ENCODE measurements at places on chromosomes 5 and 9.

GRCh38 chr5:100615362-100615761 lies 80.2 kb downstream of the FAM174A start:
- no peak for DNase-seq

DNA sequence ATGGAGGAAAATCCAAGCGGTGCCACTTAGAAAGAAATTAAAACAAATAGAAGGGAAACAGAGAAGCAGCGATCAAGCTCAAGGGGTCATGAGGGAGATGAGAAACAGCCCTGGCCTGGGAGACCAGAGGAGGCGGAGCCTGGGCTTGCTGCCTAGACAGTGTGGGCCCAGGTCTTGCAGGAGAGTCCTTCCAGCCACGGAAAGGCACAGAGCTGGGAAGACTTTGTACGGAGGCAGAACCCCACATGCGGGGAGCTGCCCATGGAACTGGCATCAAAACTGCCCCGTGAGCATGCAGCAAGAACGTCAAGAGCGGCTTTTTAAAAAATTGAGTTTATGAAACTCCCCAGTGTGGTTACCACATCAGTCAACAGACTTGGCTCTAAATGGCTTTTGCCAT lies 119.4 kb downstream of the IRX1 start:
- DNase-seq, result no peak

DNA sequence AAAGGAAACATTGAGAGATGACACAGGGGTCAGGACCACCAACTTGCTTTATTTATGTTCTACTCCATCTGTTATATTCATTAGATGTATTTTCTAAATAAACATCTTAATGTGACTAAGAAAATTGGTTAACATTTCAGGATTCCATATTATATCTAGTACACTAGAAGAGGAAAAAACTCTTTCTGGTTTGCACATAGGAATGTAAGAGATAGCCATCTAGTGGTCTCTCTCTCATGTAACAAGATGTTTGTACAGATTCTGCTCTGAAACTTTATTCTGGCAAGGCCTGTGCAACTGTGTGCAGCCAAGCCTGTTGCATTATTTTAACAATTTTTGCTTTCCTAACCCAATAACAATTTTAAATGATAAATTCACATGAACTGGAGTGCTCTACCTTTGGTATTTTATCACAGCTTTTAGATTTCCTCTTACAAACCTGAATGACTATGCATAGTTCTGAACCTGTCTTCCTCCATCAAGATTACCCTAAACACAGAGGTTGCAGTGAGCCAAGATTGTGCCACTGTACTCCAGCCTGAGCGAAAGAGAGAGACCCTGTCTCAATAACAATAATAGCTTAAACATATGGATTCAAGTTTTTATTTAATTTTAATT lies 148.2 kb downstream of the GIN1 start:
- DNase-seq, result no peak

DNA sequence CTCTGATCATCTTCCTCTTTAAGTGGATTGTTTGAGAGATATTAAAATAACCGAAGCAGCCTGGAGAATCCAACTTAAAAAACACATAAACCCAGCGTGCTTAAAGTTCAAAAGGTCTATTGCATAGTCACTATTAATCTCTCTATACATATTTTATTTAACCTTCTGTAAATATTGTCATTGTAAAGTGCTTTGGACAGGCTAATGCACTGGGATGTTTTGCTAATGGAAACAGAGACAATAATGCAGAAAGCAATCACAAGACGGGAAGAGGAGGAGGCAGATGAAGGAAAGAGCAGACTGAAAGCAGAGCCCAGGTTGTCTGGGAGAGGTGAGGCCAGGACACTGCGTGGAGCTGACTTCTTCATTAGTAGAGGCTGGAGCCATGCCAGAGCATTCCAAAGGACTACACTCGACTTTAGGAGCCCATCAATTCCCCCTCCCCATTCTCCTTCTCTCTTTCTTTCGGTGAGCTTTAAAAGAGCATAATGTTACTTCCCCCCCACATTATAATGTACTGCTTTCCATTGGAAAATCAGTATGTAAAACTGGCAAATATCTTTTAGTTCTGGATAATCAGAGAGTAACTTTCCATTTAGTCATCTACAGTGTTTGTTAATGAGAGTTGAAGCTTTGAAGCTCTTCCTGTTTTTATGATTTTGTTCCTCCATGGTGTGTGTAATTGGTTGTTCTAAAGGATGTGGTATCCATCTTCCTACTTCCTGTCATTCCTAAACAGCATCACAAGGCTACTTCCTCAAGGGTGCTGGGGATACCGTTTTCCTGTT lies 307.3 kb upstream of the MPDZ start:
- DNase-seq, result no peak

DNA sequence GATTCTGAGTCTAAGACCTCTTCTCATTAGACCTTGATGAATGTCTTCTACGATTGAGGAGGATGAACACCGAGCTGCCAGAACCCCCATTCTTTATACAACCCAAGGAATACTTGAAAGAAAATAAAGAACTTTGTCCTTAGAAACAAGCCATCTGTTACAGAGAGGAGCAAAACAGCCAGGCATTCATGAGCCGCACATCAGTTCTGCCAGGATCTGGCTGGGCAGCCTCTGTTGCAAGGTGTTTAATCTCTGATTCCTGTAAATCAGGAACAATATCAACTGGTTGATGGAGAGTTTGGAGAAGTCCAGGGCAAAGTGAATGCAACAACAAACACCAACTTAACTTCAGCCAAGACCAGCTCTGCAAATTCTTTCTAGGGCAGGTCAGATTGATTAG lies 165.5 kb upstream of the DMAC1 start:
- no peak for DNase-seq

GRCh38 chr5:56055859-56056258 lies 61.1 kb upstream of the IL6ST start:
- no peak for DNase-seq

- peak; percentile 37 for DNase-seq
These were observed 59.2 kb upstream of the CLINT1 start for GRCh38 chr5:157917899-157918809.

- DNase-seq, result no peak
These were observed 197.0 kb downstream of the SLF1 start for GRCh38 chr5:94815313-94816039.

DNA sequence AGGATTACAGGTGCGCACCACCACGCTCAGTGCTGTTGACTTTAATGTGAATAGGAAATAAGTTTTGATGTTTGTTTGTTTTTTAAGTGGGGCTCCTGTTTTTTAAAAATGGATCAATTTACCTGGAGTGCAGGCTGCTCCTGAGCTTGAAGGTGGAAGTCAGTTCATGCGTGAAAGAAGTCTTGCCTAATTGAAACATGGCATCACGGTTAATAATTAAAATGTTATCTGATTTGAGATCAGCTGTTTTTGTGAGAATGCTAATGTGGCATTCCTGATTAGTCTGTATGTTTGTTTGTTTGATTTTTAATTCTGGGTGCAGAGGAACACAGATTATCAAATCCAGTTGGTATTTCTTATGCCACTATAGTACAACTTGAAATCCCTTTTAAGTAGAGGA lies 6.5 kb downstream of the SFXN1 start:
- DNase-seq, result no peak

DNA sequence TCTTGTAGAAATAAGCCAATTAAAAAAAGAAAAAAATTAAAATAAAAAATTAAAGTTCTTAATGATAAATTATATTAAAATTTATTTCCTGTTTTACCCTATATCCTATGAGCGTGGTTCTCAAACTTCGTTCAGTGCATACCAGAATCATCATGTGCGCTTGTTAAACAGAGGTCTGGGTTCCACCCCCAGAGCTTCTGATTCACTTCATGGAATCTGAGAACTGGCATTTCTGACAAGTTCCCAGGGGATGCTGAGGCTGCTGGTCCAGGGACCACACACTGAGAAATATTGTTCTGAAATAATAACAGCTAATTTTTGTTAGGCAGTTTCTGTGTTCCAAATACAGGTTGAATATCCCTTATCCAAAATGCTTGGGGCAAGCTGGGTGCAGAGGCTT lies 79.3 kb downstream of the TMC1 start:
- DNase-seq, result no peak

DNA sequence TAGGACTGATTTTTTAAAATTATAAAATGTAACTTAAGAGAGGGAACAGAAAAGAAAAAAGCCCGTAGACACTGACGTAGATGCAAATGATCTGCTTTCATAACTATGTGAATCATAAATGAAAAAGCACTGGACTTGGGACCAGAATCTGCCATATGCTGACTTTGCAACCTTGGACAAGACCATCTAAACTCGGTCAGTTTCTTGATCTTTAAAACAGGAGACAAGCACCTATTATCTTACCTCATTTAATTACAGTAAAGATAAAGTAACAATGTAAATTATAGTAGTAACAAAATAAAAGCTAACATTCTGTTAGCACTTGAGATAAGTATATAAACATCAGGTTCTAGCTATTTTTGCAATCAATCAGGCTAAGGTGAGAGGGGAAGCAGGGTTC lies 20.0 kb downstream of the FBXW2 start:
- no peak for DNase-seq

- no peak for DNase-seq
These were observed 209.7 kb downstream of the GADD45G start for GRCh38 chr9:89814340-89815040.

GRCh38 chr5:150073086-150073625 lies 13.2 kb downstream of the CSF1R start:
- no peak for DNase-seq

GRCh38 chr9:92727716-92728700 lies 36.6 kb downstream of the BICD2 start:
- DNase-seq, result no peak

DNA sequence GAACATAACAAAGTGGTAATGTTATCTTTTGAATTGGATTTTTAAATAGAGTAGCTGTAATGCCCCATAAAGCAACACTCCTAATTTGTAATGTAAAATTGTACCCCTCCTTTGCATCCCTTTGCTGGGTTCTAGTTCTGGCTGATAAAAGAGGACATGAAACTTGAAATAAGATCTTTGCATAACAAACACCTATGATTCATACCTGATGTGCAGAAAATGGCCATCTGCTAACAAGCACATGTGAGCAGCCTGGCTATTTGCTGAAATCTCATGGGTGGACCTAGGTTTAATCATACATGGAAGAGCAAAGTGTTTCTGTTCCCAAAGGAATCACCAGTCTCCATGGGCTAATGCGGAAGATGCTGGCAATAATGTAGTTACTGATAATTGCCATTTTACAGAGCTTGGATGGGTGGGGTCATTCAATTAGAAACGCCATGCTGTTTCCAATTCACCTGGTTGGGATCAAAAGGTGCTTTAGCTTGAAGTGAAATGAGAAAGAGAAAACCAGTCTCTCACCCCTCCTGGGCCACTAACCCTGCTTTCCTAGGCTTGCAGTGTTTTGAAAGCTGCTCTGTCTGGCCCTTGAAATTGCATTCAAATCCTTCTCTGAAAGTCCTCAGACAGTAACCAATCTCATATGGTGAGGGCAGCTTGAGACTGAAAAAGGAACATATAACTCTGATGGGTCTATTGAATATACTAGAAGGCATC lies 585.1 kb downstream of the TLE4 start:
- no peak for DNase-seq

- DNase-seq, result no peak
These were observed 4.3 kb upstream of the ITGA1 start for GRCh38 chr5:52783226-52783959.

DNA sequence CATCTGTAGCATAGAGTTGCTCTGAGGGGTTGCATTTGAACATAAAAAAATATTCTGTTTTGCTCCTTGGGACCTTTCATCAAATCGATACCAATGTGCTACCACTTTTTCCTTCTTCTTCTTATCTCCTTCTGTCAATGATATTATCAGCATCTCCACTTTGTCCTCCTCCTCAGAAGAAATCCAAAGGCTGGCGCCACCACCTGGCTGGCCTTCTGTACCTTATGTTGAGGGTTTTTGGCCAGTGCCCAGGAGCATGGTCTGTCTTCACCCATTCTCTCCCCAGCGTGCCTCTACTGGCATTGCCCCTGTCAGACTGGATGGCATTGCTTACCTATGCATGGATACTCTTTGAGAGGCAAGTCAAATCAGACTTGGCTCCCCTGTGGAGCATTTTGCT lies 167.2 kb downstream of the CFAP90 start:
- DNase-seq, result no peak

DNA sequence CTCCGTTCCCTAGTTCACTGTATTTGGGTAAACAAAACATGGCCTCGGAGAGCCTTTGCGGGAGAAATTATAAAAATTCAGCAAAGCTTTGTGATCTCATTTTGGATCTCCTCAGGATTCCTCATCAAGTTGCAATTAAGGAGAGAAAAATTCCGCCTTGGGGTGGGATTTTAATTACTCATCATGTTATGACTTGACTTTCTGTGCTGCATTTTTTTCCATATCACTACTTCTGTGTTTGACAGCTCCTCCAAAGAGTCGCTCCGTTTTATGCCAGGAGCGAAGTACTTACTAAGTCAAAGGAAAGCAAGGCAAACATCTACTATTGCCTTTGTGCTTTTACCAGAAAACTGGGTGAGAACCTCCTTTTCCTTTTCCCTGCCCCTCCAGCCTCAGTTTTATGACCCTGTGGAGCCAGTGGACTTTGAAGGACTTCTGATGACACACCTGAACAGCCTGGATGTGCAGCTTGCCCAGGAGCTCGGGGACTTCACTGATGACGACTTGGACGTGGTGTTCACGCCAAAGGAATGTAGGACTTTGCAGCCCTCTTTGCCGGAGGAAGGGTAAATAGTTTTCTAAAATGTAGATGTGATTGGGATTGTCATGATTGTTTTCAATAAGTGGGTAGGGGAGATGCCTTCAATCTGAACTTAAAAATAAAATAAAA lies 71.5 kb downstream of the DOCK8 start:
- DNase-seq, result no peak

DNA sequence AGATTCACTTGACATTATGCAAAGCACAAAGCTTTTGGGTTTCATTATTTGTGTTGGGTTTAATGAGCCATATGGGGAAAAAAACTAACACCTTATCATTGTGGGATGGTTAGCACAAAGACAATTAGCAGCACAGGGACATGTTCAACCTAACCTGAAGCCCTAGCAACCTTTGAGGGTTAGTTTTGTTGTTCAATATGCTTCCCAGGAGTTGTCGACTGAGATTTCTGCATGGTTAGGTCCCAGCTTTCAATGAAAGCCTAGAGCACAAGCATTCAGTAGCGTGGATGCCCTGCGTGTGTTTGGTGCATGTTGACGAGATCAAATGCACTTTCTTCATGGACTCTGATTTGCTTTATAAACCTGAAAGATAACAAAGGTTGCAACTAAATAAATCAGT lies 565.2 kb upstream of the TLE4 start:
- no peak for DNase-seq

DNA sequence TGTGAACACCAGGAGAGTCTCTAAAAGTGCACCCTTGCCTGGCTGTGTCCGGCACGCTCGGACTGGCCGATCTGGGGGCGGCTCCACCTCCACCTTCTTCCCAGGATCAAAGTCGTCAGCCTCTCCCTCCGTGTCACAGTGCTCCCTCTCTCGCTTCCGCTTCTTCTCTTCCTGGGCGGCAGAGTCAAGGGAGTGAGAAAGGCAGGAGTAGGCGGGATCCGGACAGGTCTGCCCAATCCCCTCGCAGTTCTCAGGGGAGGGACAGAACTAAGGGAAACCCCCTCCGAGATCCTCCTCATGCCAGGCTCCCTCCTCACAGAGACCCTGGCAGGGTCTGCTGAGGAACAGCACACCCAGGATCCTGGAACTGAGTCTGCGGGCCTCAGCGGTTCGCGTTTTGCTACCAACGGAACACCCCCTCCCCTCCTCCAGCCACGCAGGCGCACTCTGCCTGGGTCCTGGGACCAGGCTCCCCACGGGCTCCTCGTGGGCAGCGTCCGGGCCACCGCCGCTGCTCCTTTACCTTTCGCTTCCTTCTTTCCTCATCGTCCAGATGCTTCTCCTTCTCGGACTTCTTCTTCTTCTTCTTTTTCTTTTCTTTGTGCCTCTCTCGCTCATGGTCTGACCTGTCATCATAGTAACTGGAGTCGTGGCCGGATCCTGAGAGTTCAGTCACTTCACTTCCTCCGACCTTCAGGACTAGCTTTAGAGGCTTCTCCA lies 1.3 kb downstream of the BRD9 start:
- no peak for DNase-seq
